ENCODE measurements at places on chromosomes 16 and 17.
A peak's percentile ranks its signal among the peaks of the same experiment; 100 is the strongest.

GRCh38 chr17:28370035-28370743, at the start of gene VTN:
Gene VTN, minus strand, starts transcription at chr17:28370307. Its CDS starts 104 bp downstream, at chr17:28370203.
- no peak for DNase-seq

- no peak for DNase-seq
Measured at GRCh38 chr16:1001096-1001495, 19.5 kb downstream of the SOX8 start.

DNA sequence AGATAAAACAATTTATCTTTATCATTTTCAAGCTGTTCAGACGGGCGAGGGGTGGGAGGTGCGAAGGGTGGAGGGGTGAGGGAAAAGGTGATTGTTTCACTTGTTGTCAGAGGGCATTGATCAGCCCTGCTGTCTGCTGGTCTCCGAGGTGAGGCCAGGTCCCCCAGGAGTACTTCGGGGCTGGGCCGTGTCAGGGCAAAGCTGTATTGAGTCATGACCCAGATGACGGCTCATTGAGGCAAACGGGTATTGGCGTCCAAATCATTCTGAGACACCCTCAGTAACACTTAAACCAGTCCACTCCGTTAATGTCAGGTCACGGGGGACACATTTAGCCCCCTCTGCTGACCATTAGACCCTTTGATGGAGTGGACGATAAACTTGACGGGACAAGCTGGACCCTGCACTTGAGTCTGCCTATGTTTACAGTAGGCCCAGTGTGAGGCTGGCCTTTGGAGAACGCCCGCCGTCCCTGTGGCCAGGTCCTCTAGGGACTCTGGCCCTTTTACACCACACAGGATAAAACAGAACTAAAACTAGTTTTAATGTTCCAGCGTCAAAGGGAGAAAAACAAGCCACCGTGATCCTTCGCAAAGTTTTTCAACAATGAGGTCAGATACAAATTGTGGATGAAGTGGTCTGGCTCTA, 502.2 kb upstream of the ZFHX3 start:
- DNase-seq, result no peak

GRCh38 chr17:82615084-82616020, 32.9 kb downstream of the WDR45B start:
- no peak for DNase-seq

DNA sequence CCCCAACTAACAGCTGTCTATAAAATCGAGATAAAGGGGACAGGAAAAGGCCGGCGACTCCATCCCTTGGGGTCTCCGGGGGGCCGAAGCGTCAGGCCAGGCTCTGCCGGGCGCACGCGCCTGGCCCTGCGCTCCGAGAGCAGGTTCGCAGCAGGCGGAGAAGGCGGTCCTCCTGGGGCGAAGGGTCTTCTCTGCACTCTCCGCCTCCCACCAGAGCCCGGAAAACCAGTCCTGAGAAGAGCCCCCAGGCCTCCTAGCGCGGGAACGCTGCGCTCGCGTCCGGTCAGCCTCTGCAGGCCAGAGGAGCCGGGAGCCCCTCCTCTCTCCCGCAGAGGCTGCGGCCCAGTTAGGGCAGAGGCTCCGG, 5.1 kb downstream of the FOXF1 start:
- DNase-seq, result no peak

DNA sequence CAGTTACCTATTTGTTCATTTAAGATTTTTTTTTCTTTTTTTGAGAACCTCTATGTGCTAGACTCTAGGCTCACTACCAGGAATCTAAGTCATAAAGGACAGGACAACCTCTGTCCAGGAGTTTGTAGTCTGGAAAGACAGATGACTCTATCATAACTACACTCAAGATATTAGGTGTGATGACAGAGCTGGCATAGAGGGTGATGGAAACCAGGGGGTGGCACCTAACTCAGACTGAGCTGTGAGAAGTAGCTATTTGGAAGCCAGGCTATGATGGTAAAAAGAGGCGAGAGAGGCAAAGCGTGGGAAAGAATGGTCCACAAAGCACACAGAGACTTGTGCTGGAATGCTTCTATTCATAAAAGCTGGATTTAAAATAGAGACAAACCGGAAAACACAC, 372.3 kb downstream of the SEC14L1 start:
- DNase-seq, result no peak

GRCh38 chr17:77002103-77003045, 134.2 kb downstream of the MGAT5B start:
- no peak for DNase-seq

GRCh38 chr17:61371606-61372005, 28.0 kb upstream of the TBX2 start:
- no peak for DNase-seq

DNA sequence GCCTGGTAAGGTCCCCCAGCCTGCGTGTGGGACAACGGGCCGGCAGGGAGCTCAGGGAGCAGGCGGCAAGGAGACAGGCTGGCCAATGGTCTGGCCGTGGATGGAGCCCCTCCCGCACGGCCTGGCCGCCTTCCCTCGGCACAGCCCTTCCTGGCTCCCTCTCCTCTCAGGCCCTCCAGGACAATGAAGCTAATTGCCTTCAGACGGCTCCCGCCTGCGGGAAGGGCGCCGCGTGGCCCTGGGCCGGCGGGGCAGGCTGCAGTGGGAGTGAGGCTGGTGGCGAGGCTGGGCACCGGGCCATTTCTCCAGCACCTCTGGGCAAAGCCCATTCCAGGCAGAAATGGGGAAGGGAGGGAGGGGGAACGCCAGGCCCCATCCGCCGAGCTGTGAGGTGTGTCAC, 50.9 kb downstream of the ENGASE start:
- no peak for DNase-seq

DNA sequence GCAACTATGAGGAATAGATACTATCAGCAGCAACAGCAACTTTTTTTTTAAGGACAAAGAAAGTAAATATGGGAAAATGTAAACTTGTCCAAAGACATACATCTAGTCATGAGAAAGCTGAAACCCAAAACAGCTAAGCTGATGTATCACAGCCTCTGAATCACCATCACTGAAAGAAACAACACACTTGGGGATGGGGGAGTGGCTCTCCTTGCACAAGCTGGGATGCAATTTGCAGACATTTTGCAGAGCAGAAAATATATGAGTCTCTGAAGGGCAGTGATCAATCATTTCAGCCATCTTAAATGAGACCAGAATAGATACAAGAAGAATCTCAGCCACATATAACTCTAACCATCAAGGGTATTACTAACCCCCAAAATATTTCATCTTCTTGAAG, 79.1 kb downstream of the GRIN2A start:
- DNase-seq, result no peak

DNA sequence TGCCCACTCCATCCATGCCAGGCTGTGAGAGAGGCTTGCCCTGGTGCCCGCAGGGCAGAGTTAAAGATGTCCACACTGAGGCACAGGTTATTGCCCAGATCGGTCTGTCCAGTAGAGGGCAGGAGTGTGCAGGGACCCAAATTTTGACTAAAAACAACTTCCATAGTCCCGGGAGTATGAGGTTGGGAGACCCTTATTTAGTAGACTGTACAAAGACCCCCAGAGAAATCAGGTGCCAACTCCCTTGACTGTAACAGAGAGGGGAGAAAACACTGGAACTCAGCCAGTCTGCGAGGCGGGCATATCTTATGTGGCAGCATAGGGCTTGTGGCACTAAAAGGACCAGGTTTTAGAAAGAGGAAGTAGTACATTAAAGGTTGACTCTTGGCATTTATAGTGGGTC, 43.4 kb downstream of the HNF1B start:
- DNase-seq, result peak; percentile 27

GRCh38 chr16:6317934-6318333, 1014.7 kb upstream of the RBFOX1 start:
- no peak for DNase-seq

GRCh38 chr17:55426851-55427586, 5.4 kb upstream of the MMD start:
- DNase-seq, result no peak

- DNase-seq, result no peak
Measured at GRCh38 chr16:61644736-61645135, 391.5 kb downstream of the CDH8 start.

DNA sequence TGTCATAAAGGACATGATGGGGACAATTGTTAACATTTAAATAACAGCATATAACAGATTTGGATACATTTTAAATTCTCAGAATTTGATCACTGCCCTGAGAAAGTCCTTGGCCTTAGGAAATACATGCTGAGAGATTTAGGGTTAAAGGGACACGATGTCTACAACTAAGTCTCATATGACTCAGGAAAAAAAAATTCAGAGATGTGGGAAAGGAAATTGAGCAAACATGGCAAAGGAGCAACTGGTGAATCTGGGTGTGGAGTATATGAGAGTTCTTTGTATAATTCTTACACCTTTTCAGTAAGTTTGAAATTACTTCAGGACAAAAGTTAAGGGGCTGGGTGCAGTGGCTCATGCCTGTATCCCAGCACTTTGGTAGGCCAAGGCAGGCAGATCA, 18.2 kb downstream of the MPP3 start:
- DNase-seq, result no peak

- no peak for DNase-seq
Measured at GRCh38 chr16:88194397-88195268, 188.1 kb upstream of the ZNF469 start.

DNA sequence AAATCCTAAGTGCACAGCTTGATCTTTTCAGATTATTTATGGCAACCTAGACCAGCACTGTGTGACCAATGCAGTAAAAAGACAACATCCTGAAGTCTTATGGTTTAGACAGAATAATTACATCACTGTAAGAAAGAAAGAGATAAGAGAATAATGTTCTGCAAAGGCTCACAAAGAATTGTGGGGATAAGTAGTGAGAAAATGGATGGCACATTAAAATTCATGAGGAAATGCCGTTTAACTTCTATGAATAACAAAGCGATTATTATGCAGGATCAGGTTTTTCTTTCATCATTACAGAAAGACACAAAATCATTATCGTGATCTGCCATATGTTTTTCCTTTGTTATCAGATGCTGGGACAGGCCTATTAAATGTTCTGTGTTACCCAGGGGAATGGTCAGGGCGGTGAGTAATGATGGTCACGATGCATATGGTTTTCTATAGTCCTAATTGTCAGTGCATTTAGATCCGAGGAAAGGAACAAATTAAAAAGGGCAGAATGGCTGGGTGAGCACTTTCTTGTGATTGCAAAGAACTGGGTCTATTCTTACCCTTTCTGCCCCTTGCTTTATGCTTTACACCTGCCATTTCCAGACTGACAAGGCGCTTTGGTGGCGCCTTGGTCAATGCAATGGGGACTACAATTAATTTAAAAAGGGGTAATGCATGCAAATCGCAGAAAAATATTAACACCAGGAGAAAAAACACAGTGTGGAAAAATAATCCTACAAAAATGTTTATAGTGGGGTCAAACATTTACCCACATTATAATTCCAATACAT, 18.1 kb upstream of the DHX40 start:
- no peak for DNase-seq

- no peak for DNase-seq
Measured at GRCh38 chr17:50381920-50382319, 8.9 kb downstream of the EME1 start.

DNA sequence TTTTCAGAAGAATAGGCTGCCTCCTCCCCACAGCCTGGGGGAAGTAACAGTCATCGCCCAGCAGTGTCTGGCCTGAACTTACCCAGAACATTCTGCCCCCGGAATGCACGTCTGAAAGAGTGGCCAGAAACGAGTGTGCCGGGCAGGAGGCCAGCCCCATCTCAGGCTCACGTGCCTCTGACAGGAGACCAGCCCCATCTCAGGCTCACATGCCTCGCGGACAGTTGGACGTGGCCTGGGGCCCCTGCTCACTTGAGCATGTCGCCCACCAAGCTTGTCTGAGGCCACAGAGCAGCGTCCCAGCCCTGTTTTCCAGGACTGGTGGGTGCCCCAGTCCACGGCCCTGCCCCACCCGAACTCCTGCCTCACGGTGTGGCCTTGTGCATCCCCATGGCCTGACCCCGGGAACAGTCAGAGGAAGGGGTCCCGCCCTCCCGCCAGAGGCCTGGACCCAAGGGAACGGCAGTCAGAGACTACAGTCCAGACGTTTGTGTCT, 16.3 kb upstream of the CDH15 start:
- DNase-seq, result no peak

DNA sequence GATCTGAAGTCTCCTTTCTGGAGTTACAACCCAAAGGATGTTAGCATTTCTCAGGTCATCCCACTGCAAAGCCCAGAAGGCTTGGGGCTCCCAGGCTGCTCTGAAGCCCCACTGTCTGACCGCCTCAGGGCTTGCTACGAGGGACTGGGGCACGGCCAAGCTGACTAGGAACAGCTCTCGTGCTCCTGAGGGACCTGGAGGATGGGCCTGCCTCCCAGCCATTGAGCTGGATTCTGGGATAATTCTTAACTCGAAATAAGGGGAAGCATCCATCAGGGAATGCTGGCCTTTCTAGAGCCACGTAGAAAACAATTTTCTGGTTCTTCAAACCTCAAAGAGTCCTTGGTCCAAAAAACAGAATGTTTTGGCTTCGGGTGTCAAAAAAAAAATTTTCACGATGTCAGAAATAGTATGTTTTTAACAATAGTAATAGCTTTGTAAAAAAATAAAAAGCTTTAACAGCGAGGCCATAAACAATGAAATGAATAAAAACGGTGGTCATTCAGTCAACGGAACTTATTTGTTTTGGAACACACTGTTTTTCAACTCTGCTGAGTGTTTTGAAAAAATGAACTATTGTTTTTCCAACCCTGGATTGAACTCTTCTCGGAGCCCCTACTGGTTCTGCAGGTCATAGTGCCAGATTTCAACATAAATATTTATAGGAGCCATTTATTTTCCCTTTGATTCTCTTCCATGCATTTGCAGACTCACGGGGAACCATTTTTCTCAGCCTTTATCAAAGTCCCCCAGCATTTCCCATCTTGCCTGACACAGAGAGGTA, 16.4 kb upstream of the HERPUD1 start:
- no peak for DNase-seq

DNA sequence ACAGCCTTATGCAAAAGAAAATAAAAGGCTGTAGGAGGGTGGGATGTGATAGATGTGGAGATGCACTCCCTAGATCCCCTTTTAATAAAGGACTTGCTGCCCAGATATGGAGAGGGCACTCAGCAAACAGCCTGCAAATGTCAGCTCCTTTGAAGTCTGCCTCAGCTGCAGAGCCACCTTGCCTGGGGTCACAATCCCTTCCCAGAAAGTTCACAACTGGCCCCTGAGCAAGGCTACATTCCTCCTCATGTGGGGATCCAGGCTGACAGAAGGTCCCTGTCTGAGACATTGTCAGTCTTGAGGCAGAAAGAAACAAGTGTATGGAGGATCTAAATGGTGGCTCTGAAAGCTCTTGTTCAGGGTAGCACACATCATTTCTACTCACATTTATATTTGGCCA, 36.1 kb downstream of the SLFN11 start:
- DNase-seq, result no peak

DNA sequence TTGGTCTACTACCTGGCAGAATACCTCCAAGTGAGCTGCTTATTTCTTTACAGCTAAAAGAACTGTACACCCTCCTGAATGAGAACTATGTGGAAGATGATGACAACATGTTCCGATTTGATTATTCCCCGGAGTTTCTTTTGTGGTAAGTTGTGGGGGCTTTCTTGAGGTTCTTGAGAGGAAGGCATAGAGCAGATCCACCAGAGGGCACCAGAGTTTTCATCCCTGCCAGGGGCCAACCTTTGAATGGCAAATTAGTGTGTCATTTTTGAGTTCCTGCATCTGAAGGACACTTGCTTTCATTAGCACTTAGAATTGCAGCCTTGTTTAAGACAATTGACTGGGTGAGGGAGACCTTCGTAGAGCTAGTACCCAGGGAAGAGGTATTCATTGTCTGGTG, 35.0 kb downstream of the NMT1 start:
- DNase-seq, result no peak

GRCh38 chr16:53920988-53921387, 217.0 kb downstream of the FTO start:
- no peak for DNase-seq

GRCh38 chr16:27366687-27367460, 35.1 kb upstream of the IL21R start:
- peak; percentile 62 for DNase-seq

GRCh38 chr17:35731239-35731916, at the start of gene RASL10B:
Gene RASL10B, plus strand, starts transcription at chr17:35731639. Its CDS starts 3,546 bp downstream, at chr17:35735185.
- DNase-seq, result peak; percentile 59
